ENCODE measurements at places on chromosomes 7 and 10.

- no peak for DNase-seq
These were observed 60.8 kb downstream of the CHN2 start for GRCh38 chr7:29255199-29255878.

DNA sequence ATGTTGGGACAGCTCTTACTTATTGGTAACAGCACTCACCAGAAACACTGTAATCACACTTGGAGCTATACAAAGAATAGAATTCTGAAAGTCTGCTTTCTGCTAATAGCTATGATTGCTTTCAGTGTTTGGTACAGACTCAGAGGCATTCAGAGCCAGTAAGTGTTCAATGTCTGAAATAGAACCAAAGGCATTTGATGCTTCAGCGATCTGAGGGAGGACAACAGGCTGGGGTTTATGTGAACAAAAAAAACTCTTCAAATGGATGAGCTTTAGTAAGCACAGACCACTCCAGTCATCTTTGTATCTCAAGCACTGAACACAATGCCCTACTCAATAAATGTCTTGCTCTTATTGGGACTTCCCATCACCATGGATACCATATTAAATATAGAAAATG lies 322.8 kb upstream of the GRM3 start:
- no peak for DNase-seq

DNA sequence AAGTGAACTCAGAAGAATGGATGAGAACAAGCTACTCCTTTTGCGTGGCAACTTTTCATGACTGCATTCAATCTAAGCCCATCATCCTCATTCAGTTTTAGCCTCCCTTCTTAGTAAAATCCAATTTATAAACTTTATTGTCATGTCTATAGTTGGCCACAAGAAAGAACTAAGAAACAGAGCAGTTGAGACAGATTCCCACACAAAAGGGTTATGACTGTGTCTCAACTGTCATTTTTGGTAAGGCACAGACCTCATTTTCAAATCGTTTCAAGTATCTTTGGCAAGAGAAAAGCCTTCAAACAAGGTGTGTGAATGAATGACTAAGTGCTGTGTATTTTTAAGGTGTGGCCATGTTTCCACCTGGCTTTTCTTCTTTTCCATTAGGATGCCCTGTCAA lies 84.2 kb upstream of the CREB5 start:
- no peak for DNase-seq

DNA sequence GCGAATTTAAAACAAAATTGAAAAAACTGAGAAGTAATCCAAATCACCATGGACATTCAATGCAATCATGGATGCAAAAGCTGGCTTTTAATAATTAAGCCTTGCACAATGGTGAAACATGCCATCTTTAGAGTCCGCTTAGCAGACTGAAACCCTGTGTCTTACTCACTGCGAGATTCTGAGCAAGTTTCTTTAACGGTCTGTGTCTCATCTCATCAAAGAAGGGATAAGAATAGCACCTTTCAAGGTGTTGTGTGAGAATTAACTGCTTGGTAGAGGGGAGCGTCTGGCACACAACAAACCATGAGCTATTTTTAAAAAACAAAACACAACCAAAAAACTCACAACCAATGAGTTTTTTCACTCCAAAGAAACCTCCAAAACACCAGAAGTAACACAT lies 21.4 kb downstream of the ACBD7 start:
- DNase-seq = no peak

- DNase-seq = no peak
These were observed 55.8 kb downstream of the TSPAN15 start for GRCh38 chr10:69506834-69507713.

DNA sequence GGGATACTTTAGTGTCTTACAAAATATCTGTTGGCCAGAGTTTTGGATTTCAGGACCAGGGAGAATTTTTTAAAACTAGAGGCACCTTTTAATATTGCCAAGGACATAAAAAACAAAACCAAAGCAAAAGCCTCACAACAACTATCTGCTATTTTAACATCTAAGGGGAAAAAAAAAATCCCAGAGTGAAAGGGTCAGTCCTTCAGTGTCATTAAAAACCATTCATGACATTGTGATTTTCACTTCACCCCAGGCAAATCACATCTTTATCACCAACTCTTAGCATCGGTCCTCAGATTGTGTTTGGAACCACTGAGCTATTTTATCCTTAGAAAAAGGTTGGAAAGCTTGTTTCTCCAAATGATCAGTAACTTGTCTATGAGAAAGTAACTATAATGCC lies 10.7 kb downstream of the CEP41 start:
- no peak for DNase-seq

- DNase-seq = no peak
These were observed 765 bp downstream of the PFKFB3 start for GRCh38 chr10:6203331-6204062.

DNA sequence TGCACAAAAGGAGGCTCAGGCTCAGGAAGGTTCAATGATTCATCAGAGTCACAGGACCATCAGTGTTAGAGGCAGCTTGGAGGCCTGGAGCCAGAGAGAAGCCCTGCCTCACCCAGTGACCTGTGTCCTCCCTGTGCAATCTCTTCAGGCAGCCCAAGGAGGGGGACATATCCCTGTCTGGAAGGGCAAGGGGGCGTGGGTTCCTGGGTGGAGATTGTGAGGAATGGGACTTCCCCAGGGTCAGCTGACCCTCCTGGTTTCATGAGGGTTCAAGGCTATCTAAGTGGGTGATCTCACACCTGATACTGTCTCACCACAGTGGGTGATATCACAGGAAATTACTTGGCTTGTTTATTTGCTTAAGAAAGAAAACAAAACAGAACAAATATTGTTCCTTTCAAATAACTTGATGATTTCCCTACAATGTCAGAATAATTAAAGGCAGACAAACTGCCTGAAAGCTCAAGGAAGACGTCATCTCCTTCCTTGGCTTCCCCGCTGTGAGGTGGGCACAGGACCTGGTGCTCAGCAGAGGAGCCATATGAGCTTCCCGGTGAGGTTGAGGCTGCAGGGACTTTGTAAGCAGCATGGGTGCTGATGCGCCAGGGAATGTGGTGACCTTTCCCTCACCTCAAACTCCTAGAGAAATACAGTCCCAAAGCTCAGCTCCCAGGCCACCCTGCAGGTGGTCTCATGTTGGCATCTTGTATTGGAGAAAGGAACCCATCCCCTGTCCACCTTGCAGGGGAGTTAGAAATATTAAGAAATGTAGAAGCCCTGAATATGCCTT lies 763.2 kb downstream of the GRID1 start:
- DNase-seq = no peak

- no peak for DNase-seq
These were observed 159.6 kb upstream of the IGFBP3 start for GRCh38 chr7:46080595-46081159.

DNA sequence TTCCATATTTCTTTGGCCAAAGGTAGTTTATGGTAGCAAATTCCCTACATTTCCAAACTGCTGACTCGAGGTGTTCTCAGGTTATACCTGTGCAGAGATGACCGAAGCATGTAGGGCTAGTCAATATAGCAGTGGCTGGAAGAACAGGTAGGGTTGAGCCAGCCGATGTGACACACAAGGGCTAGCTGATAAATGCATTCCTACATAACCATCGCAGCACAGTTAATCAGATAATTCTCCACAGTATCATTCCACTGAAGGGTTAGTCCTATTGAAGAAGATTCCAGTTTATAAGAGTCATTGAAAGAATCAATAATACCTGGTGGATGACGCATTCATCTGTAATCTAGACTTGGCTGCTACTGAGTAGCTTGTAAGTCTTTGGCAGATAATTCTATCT lies 220.0 kb downstream of the KIF20B start:
- no peak for DNase-seq

- no peak for DNase-seq
These were observed 332.8 kb upstream of the PLXDC2 start for GRCh38 chr10:19483421-19483820.

DNA sequence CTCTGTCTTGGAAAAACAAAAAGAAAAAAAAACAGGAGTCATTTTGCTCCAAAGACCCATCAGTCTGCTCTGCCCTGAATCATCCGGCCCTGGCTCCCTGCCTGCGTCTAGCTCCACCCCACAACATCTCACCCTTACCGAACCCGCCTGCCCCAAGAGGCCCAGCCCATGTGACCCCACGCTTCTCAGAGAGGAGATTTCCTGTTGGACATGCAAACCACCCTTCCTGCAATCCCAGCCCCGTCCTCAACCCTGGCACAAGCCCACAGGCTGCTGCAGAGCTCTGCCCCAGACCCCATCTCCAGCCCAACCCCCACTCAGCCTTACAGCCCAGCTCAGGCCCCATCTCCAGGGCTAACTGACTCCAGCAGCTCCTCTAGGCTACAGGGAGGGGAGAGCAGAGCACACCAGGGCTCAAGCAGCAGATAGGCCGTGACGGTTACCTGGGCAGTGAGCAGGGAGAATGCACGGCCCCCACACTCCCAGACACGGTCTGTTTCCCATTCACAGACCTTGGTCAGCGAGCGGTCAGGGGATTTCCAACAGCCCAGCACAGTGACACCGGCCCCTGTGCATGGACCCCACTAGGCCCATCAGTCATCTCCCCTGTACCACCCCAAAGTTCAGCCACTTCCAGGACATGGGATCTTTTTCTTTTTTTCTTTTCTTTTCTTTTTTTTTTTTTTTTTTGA lies 69.9 kb upstream of the GTF2I start:
- peak; percentile 83 for DNase-seq

DNA sequence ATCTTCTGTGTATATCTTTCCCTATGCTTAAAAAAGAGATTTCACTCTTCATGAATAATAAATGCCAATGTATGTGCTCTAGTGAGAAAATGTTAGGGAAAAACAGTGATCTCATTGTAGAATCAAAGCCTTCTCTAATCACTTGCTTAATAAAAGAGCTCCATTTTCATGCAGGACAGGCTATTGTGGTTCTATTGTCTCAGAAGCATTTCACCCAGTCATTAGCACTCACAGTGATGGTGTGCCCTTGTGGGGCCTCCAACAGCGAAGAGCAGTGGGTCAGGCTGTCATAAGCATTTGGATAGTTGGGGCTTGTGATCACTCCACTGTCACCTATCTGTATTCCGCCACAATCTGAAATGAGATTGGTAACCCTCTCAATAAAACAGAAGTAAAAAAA lies 83.9 kb upstream of the RSU1 start:
- DNase-seq = no peak

- DNase-seq = no peak
These were observed 221.5 kb downstream of the TNS3 start for GRCh38 chr7:47360301-47360900.

GRCh38 chr7:19410691-19411090 lies 265.5 kb upstream of the FERD3L start:
- no peak for DNase-seq

DNA sequence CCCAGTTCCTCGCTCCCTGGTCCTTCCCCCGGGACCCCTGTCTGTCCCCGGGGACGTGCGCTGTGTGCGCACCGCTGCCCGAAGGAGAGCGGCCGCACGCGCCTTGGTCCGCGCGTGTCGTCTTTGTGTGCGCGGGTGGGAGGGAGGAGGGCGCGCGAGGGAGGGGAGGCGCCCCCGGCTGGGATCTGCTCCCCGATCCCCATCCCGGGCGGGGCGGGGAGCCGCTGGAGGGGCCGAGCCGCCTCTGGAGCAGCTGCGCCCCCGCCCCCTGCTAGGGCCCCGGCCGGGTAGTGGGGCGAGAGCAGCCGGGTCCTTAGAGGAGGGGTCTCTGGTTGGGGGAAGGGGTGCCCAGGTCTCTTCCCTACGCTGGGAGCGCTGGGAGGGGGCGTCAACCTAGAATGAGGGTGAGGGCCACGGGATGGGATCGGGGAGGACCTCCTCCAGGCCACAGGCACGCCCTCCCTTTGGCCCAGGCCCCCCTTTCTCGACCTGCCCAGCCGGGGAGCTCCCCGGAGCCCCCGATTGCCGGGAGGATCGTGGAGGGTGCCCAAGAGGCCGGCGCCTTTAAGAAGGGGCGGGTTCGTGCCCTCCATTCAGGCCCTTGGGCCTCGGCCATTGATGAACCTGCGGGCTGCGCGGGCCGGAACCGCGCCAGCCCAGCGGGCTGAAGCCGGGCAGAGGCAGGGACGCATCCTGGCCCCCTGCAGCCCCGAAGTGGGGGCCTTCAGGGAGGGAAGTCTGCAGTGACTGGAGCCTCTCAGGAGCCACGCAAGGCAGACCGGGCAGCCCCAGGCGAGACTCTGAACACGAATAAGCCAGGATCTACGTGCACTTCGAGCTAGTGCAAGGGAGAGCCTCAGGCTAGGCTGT lies 678 bp downstream of the SH2B2 start:
- DNase-seq = peak; percentile 57

DNA sequence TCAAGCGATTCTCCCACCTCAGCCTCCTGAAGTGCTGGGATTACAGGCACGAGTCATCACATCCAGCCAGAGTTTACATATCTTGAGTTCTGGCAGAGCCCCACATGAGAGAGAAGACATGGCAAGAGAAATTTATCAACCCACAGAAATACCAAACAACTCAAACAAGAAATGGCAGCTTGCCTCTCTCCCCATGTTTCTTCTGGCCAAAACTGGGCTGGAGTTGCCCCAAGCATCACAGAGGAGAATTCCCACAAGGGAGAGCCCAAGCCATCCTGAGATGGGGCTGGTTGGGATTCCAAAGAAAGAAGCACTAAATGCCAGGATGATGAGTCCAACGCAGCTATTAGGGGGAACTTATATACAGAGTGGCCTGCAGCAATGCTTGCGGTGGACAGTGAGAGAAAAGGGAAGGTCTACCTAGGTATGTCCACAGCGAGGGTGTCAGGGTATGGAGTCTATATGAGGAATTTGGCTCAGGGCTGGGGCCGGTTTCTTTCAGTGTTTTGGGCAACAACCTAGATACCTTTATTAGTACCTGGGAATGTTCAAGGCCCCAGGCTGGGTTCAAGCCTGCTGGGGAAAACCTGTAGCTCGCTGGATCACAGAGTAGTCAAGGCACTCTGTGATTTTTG lies 14.5 kb upstream of the PAX4 start:
- DNase-seq = no peak

- no peak for DNase-seq
These were observed 5.9 kb upstream of the LRRC18 start for GRCh38 chr10:48945441-48946130.

- DNase-seq = no peak
These were observed 1.3 kb downstream of the ABCB1 start for GRCh38 chr7:87599336-87599735.

- no peak for DNase-seq
These were observed 60.7 kb upstream of the FOXK1 start for GRCh38 chr7:4621396-4621795.

DNA sequence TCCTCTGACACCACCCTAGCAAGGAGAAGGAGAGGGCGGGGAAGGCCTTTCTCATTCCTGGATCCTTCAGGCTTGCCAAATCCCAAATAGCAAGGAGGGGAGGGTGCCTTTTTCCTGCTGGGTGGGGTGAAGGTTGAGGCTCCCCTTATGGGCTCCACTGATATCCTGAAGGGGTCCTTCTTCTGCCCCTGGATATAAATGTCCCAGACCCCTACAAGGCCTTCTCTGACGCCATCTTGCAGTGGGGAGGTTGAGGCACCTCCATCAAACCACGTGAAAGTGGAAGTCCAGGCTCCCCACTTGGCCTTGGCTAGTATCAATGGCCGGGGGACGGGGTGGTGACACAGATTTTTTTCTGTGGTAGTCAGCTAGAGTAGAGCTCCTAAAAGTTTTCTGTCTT lies 371.3 kb downstream of the GLRX3 start:
- DNase-seq = no peak

GRCh38 chr10:22599048-22599561 lies 115.3 kb downstream of the PIP4K2A start:
- DNase-seq = peak; percentile 32

- no peak for DNase-seq
These were observed 50.6 kb upstream of the FZD9 start for GRCh38 chr7:73382934-73383503.
